HuH-7.5 (cell line): ENCODE measurements at places on chromosomes 16 and 17.
A peak's percentile ranks its signal among the peaks of the same experiment; 100 is the strongest.

DNA sequence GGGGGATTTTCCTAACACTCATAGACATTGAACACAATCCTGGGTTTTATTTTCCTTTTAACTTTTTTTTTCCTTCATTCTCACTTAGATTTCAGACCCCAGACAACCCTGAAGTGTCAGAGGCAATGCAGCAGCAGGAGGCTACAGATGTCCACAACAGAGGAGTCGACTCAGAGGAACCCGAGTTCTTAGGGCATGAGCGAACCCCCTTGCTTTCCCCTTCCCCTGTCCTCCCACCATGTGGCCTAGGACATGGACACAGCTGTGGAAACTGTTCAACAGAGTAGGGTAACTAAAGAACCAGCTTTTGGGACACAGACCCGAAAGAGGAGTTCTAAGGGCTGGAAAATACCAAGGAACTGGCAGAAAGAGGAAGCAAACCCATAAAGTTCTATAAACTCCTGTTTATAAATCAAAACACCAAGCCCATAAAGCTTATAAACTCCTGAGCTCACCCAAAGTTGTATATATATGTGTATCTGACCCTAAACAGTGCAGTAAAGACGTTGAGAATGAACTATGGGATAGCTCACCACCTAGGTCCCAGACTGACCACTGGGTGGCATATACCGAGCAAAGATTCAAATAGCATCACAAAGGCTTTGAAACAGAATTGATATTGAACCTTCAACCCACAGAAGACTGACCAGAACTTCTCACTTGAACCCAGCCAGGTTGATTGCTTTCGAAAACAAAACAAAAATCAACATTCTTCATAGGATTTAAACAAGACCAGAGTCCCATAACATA lies 33.9 kb downstream of the CMTM4 start:
- no peak for DNase-seq

GRCh38 chr17:77848257-77848656 lies 110.2 kb upstream of the TNRC6C start:
- DNase-seq: no peak

DNA sequence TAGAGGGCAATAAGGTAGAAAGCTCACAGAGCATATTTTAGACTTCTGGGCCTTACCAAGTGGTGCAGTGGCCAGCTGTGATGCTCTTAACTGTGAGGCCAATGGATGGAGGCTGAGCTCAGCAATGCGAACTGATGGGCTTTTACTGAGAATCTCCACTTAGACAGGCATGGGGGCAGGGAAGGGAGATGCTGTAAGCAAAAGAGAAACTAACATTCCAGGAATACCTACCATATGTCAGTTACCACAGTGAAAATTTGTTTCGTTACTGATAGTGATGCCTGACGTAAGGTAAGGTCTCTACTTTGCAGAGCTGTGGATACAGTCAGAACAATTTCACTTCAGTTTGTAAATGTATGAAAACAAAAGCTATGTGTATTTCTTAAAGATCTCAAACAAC lies 250.6 kb upstream of the ZFHX3 start:
- peak; percentile 47 for DNase-seq

GRCh38 chr17:57115916-57116315 lies 30.9 kb downstream of the AKAP1 start:
- DNase-seq: no peak

DNA sequence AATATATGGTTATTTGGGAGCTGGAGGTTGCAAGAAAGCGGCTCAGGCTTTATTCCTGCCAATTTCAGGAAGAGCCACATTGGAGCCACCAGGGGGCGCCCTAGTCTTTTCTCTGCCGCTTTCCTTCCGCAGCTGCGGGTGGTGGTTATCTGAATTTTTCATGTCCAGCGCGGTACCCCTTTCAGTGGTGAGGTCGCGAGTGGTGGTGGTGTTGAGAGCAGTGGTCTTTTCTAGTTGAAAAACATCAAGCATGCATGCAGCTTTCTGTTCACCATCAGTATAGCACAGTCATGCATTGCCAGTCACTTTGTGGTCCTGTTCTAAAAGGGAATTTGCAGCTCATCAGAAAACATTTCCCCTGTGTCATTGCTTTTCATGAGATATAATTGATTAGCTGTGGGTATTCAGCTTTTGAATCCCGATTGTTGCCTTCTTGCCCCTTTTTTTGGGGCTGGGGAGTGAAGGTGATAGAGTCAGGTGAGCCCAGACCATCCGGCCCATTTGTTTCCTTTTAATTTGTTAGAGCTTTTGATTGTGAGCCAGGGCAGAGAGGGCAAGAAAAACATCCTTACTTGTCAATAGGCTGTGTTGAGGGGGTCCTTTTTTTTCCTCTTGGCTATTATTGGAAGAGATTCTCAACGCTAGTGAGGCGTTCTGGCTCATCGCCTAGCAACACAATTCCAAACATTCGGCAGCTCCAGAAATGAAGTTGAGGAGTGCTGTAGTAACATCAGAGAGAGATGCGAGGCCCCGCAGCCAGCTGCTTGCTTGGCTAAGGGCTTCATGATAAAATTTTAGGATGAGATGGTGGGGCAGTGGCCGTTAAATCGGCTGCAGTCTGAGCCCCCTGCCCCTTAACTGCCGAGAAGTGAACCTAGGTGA lies 119.0 kb downstream of the SNX29 start:
- peak; percentile 48 for DNase-seq
